Activated naive CD8-positive, alpha-beta T cell treated with anti-CD3 and anti-CD28 coated beads for 36 hours (primary cell): ENCODE measurements at places on chromosomes 4 and X.

GRCh38 chrX:3712870-3713224 is 602 bp downstream of the PRKX start:
- H3K36me3 ChIP-seq = peaks cover 5% of the 10 kb centered on the region
- H3K27ac ChIP-seq = no peak overlapping the region
- peaks cover 10% of the 10 kb centered on the region for H3K4me1 ChIP-seq
- no peak for DNase-seq
- peak overlapping the region; percentile 95 for H3K4me3 ChIP-seq

DNA sequence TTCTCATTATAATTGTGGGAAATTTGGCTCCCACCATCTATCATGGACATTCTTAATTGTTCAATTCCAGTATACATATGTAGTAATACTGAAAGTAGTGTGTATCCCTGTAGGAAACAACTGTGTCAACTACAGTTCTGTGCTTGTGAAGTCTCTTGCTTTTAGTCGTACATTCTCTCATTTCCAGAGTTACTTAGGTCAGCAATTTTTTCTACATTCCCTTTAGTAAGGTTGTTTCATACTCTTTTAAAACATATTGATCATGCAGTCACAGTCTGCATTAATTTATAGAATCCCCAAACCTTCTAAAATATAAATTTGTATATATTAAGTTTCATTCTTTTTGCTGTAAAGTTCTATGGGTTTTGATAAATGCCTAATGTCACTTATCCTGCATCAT is 289.2 kb upstream of the PCDH10 start:
- H3K36me3 ChIP-seq = no peaks in the 10 kb centered on the region
- no peaks in the 10 kb centered on the region for H3K4me1 ChIP-seq
- no peak for DNase-seq

- H3K27ac ChIP-seq = no peak overlapping the region
- no peak for DNase-seq
- H3K4me1 ChIP-seq = peaks cover 2% of the 10 kb centered on the region
- no peak overlapping the region for H3K4me3 ChIP-seq
These were observed 127.1 kb downstream of the FBXO8 start for GRCh38 chr4:174156239-174156826.

DNA sequence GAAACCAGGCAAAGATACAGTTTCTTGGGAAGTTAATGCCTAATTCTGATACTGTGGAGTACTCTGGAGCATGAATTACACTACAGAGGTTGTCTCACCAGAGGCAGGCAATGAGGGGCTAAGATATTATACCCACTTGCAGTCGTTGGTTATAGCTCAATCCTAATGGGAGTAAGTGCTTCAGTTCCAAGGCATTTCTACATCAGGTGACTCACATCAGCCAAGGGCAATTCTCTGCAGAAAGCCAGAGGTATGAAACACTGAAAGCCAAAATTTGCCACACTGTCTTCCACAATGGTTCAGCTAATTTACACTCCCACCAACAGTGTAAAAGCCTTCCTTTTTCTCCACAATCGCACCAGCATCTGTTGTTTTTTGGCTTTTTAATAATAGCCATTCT is 174.0 kb upstream of the IL15 start:
- no peaks in the 10 kb centered on the region for H3K27me3 ChIP-seq
- no peak for DNase-seq
- H3K36me3 ChIP-seq = no peaks in the 10 kb centered on the region
- H3K4me3 ChIP-seq = no peak overlapping the region

- peaks cover 3% of the 10 kb centered on the region for H3K4me1 ChIP-seq
- H3K27me3 ChIP-seq = peaks cover 19% of the 10 kb centered on the region
- no peak for DNase-seq
- H3K4me3 ChIP-seq = no peak overlapping the region
These were observed 52.9 kb downstream of the TMEM150C start for GRCh38 chr4:82508806-82509428.

DNA sequence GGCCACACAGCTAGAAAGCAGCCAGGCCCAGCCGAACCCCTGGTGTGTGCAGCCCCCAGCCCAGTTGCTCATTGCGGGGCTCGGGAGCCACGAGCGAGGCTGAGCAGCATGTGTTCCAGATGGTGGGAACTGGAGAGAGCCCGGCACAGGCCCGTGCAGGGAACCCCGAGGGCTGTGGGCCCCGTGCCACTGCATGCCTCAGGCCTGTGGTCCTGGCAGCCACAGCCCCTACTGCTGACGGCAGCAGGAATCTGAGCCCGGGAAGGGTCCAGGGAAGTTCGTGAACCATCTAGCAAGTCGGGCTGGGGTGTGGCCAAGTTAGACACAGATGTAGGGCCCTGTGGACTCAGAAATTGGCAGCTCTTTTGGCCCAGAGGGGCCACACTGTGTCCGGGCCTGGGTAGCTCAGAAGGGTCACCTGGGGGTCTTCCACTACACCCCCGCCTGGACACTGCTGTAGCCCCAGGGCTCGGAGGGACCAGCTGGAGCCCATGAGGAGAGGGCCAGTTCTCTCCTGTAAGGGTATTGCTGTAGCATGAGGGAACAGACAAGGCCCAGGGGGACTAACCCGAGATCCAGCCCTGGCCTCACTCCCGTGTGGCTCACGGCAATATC is 12.1 kb downstream of the HTRA3 start:
- H3K4me3 ChIP-seq = no peak overlapping the region
- no peak for DNase-seq
- no peaks in the 10 kb centered on the region for H3K4me1 ChIP-seq
- H3K36me3 ChIP-seq = no peaks in the 10 kb centered on the region
- no peak overlapping the region for H3K27ac ChIP-seq
